ENCODE measurements at places on chromosomes 6 and 20.

GRCh38 chr6:116382587-116382986 is 11.8 kb downstream of the DSE start:
- no peak for DNase-seq

DNA sequence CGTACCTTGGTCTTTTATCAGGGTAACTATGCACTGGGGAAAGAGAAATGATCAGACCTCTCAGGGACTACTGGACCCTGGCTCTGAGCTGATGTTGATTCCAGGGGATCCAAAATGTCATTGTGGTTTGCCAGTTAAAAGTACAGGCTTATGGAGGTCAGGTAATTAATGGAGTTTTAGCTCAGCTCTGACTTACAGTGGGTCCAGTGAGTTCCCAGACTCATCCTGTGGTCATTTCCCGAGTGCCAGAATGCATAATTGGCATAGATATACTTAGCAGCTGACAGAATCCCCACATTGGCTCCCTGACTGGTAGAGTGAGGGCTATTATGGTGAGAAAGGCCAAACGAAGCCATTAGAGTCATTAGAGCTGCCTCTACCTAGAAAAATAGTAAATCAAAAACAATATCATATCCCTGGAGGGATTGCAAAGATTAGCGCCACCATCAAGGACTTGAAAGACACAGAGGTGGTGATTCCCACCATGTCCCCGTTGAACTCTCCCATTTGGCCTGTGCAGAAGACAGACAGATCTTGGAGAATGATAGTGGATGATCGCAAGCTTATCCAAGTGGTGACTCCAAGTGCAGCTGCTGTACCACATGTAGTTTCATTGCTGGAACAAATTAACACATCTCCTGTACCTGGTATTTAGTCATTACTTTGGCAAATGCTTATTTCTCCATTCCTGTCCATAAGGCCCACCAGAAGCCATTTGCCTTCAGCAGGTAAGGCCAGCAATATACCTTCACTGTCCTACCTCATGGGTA is 152.4 kb downstream of the THBS2 start:
- DNase-seq = no peak

- no peak for DNase-seq
Observed at GRCh38 chr6:170067923-170068360, 222.9 kb downstream of the DLL1 start.

GRCh38 chr6:111604259-111605099 is 1.2 kb downstream of the TRAF3IP2 start:
- peak; percentile 37 for DNase-seq

DNA sequence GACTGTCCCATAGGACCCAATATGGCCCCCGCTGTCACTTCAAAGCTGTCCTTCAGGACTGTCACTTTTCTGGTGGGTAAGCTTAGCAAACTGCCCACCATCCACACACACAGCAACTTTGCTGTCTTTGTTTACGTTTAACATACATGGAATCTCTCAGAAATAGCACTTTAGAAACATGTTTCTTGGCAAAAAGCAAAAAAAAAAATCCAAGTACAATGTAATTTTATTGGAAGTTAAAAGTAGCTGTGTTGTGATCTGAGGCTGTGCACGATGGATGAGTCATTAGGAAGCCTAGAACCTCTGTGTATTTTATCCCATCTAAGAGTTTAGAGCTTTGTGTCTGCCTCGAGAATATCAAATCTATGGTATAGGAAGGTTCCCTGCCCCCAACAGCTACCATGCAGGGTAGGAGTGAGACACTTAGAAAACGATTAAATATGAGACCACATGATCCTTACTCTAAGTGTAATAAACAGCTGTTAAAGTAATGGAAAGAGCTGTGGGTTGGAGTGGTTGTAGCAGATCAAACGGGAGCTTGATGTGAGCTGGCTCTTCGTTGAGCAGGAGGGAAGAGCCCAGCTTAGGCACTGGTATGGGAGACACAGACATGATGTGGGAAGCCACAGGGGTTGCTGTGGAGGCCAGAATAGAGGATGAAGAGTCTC is 119.5 kb downstream of the PLEKHG1 start:
- no peak for DNase-seq

GRCh38 chr20:492159-492558 is 29.8 kb upstream of the TBC1D20 start:
- no peak for DNase-seq

DNA sequence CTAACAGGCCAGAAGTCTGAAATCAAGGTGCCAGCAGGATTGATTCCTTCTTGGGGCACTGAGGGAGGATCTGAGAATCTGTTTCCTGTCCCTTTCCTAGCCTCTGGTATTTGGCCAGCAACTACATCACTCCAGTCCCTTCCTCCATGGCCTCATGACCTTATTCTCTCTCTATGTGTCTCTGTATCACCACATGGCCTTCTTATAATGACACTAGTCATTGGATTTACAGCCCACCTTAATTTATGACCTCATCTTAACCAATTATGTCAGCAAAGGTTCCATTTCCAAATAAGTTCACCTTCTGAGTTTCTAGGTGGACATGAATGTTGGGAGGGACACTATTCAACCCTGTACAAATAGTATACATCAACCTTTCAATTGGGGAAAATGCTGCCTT is 29.3 kb downstream of the SCML4 start:
- no peak for DNase-seq

GRCh38 chr6:159790956-159791598 is 810 bp downstream of the MRPL18 start:
- no peak for DNase-seq

GRCh38 chr6:118745156-118745555 is 93.8 kb upstream of the CEP85L start:
- no peak for DNase-seq

GRCh38 chr6:26213334-26214075 is 126.3 kb downstream of the HFE start:
- DNase-seq = no peak
